ENCODE measurements at places on chromosomes 6 and 20.
A peak's percentile ranks its signal among the peaks of the same experiment; 100 is the strongest.

GRCh38 chr6:167095888-167096287 is 27.0 kb upstream of the CCR6 start:
- DNase-seq: no peak

- peak; percentile 85 for DNase-seq
Observed at GRCh38 chr6:148973538-148974208, 226.8 kb downstream of the UST start.

- peak; percentile 87 for DNase-seq
Observed at GRCh38 chr6:44041461-44042260, 85.6 kb downstream of the MRPL14 start.

GRCh38 chr6:129638055-129638684 is 71.8 kb downstream of the ARHGAP18 start:
- DNase-seq: peak; percentile 77

DNA sequence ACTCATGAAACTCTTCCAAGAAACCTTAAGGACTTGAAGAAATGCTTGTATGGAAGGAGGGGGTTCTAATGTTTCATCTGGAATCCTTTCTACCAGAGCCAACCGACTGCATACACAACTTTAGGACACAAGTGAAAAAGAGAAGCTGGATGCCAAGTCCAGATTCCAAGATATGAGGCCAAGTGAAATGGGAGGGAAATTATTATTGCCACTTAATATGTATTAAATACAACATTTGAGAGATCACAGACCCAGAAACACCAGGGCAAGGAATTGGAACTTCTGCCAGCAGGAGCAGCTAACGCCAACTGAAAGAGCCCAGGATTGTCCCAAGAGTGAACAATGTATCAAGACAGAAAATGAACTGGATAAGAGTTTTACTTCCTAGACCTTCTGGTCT is 144.2 kb downstream of the ARHGAP18 start:
- peak; percentile 53 for DNase-seq

- DNase-seq: no peak
Observed at GRCh38 chr6:137950581-137950980, 83.5 kb downstream of the TNFAIP3 start.

DNA sequence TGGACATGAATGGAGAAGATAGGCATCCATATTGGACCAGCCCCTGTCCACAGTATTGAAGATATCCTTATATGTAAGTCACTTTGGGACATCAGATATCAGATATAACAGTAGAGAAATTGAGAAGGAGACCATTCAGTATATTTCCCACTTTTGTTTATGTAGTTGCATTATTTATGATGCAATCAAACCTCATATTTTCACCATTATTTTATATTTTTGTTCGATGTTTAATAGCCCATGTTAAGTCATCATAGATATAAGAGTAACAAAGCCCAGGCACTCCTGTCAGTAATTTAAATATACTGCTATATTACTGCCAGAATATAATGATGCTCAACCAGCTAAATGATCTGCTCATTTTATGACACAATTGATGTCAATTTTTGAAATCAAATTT is 744.5 kb upstream of the EPHA7 start:
- no peak for DNase-seq

- DNase-seq: no peak
Observed at GRCh38 chr6:39061182-39061581, 12.6 kb downstream of the GLP1R start.

DNA sequence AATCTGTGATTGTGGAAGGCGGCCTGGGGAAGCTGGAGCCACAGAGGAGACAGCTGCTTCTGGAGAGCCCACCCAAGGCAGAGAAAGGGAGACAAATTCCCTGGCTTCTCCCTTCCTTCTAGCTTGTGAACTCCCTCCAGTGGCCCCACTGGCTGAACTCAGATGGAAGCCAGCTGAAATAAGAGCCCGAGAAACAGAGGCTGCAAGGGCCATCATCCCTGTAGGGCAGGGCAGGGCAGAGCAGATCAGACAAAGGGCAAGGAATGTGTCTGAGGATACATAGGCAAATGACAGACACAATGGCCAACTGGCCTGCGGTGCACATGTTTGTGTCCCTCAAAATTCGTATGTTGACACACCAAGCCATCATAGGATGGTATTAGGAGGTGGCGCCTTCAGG is 25.3 kb downstream of the MDFI start:
- no peak for DNase-seq

DNA sequence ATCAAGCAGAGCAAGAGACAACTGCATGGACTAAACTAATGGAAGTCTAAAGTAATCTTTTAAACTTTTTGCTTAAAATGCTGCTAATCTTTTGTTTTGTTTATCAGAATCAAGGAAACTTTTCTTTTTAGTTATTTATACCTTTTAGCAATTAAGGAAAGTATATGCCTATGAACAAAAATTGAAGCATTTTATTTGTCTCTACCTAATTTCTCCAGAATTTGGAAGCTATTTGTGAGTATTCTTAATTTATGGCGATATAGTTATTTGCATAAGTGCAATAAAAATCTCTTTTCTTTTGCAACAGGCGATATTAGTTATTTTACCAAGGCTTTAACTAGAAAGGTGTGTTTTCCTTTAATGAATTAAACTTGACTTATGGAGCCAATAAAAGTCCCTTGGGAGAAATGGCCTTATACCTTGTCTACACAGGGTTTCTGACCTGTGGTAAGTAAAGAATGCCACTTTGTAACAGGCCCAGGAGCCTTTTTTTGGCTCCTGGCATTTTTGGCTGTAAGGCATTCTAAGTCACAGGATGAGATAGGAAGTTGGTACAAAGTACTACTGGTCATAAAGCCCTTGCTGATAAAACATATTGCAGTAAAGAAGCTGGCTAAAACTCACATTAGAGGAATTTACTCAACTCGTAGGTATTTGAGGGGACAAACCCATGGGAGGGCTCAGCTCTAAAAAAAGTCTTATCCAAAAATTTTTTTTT is 37.2 kb downstream of the TMEM14A start:
- DNase-seq: no peak

DNA sequence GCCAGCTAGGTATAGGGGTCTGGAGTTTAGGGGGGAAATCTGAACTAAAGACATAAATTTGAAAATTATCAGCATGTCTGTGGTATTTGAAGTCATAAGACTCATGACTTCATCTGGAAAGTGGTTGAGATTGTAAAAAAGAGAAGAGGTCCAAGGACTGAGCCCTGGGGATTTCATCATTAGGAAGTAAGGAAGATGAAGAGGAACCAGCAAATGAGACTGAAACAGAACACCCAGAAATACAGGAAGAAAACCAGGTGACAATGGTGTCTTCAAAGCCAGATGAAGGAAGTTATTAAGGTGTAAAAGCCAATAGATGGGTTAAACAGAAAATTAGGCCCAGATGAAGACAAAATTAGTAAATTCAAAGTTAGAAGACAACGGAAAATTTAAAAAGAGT is 49.1 kb upstream of the UBR2 start:
- DNase-seq: peak; percentile 38

DNA sequence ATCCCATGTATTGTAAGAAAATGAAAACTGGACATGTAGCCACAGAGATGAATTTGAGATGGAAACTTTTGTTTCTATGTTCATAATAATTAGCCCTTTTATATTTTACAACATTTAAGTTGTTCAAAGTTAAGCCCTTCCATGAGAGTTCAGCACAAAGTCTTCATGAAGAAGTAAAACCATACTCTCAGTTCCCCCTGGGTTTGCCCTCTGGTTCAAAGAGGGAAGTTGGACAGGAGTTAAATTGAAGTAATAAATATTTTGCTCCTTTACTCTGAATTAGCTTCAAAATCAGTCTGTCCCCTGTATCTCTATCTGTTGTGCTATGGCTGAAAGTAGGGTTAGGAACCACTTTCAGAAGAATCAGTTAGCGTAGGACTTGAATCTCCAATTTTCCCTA is 31.1 kb downstream of the PHACTR2 start:
- peak; percentile 35 for DNase-seq

GRCh38 chr6:41191569-41191968 is 9.4 kb downstream of the TREML2 start:
- DNase-seq: peak; percentile 20

- DNase-seq: peak; percentile 90
Observed at GRCh38 chr6:17705428-17705777, 1.3 kb downstream of the NUP153 start.

DNA sequence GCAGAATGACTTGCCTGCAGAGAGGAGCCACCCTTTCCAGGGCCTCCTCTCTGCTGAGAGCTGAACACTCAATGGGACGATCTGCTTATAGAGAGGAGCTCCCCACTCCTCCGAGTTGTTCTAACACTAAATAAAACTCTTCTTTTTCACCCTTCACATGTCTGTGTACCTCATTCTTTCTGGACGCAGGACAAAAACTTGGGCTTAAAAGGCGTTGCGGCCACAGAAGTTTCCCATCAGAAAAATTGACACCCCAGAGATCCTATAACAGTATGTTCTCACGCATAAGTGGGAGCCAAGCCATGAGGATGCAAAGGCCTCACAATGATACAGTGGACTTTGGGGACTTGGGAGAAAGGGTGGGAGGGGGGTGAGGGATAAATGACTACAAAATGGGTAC is 121.2 kb downstream of the GMPR start:
- peak; percentile 54 for DNase-seq

- DNase-seq: peak; percentile 68
Observed at GRCh38 chr6:16844183-16844582, 82.9 kb upstream of the ATXN1 start.

DNA sequence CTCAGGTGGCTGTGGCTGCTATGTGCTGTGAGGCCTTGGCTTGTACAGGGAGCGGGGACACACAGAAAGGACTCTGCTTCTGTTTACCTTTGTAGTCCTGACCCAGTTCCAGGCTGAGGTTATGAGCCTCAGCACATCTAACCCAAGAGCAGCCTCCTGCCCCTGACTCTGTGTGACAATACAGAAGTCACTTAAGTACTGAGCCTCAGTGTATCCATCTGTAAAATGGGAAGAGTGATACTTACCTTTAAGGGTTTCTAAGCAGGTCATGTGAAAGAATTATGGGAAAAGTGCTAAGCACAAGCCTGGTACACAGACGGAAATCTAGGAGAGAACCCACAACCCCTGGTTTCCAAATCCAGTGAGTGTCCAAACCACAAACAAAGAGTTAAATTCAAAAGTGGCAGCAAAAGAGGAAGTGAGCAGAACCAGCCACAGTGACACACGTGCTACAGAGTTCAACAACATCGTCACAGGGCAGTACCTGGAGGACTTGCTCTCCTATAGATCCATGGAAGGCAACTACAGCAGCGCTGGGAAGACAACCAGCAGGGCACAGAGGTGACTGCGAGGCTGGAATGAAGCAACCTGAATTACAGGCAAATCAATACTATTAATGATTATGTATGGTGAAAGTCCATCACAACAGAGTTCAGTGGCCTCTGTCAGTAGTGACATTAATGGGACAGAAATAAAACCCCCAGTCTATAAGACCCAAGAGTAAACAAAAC is 12.5 kb downstream of the TRIM26 start:
- DNase-seq: peak; percentile 13

GRCh38 chr6:15089569-15090144 is 156.2 kb upstream of the JARID2 start:
- DNase-seq: peak; percentile 64

DNA sequence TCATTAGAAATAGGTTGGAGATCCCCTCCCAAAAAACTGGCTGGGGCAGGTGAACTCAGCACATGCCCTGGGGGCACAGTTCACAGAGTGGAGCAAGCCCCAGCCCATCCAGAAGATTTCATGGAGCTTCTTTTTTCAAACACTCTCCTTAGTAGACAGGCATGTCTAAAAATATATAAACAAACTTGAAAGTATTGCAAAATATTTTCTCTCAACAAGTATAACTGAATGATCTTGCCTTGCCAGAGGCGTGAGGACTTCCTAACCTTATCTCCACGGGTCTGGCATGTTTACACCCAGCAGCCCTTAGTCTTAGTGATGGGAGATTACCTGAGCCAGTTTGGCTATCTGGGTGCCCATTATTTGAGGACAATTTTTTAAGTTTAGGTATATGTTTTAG is 107.1 kb downstream of the QRSL1 start:
- DNase-seq: no peak

DNA sequence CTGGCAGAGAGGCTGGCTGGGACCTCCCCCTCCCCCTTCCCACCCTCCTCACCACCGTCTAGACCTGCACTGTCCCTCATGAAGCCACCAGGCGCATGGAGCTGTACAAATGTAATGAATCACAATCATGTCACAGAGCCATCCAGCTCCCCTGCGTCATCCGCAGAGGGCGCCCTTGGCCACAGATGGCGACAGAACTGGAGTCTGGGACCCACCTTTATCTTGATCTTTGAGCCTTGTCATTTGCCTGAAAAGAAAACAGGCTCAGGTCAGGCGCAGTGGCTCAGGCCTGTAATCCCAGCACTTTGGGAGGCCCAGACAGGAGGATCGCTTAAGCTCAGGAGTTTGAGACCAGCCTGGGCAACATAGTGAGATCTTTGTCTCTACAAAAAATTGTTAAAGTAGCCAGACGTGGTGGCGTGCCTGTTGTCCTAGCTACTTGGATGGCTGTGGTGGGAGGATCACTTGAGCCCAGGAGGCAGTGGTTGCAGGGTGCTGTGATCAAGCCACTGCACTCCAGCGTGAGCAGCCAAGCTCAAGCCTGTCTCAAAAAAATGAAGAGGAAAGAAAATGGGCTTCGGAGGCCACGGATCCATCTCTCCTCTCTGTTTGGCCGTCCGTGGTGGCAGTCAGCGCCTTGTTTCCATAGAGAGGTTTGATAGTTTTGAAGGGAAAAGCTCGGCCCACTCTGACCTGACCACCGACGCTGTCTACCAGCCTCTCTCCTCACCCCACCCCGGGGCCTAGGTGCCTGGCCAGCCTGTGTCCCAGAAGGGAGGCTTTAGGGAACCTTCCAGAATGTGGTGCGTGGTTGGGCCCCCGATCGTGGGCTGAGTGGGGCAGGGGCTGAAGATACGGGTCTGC is 6.2 kb downstream of the COL9A3 start:
- no peak for DNase-seq

DNA sequence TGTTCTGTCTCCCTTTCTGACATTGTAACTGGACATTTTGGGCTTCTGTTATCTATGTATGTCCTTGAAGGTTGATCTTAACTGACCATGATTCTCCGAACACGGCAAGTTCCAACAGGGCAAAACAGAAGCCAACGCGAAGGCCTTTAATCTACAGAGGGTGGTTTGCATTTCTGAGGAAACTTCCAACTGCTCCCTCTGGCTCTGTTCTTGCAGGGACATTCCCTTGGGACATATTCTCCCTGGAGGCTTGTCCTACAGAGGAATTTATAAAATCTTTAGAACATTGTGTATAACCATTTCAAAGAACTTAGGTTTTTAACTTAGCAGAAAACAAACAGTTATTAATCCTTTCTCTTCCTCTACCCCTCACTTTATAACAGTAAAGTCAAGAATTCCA is 189.0 kb upstream of the CDYL start:
- DNase-seq: no peak

DNA sequence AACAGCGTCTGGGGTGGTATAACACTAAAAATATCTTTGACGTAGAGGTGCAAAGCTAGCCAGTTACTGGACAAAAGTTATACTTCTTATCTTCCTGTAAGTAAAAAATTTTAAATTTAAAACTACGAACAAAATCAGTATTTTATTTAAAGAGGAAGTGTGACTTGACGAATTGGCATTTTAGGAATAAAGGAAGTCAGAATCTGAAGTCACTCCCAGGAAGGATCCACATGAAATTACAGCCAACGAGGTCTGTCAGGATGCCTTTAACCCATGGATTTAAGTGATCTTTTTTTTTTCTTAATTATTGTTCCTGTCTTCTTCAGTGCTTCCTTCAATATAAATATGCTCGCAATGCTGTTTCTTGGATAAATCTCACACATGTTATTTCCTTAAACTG is 27.2 kb upstream of the SNX9 start:
- peak; percentile 50 for DNase-seq

Data from muscle of leg (tissue), 16 donors.